CD4-positive, alpha-beta T cell treated with Interleukin-1 beta for 1 hour (primary cell): ENCODE measurements at places on chromosomes 12 and 14.

DNA sequence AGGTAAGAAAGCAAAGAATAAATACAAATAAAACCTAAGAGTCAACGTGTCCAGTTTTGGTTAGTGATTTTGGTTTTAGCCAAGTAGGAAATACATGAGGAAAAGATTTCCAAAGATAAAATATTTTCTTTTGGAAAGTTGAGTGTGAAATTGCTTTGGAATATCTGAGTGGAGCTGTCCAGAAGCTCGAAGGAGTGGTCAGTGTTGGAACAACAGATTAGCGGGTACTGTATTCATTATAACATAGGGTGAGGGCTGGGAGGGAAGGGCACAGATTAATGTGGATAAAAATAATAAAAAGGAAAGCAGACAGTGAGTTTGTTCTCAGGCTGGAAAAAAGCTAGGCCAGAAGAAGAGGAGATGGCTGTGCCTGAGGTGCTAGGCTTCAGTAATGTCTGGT, 101.5 kb upstream of the SLCO1C1 start:
- no peak for DNase-seq

GRCh38 chr14:99670361-99671234, 13.5 kb upstream of the CYP46A1 start:
- no peak for DNase-seq

GRCh38 chr12:11673666-11674461, 24.4 kb downstream of the ETV6 start:
- no peak for DNase-seq

DNA sequence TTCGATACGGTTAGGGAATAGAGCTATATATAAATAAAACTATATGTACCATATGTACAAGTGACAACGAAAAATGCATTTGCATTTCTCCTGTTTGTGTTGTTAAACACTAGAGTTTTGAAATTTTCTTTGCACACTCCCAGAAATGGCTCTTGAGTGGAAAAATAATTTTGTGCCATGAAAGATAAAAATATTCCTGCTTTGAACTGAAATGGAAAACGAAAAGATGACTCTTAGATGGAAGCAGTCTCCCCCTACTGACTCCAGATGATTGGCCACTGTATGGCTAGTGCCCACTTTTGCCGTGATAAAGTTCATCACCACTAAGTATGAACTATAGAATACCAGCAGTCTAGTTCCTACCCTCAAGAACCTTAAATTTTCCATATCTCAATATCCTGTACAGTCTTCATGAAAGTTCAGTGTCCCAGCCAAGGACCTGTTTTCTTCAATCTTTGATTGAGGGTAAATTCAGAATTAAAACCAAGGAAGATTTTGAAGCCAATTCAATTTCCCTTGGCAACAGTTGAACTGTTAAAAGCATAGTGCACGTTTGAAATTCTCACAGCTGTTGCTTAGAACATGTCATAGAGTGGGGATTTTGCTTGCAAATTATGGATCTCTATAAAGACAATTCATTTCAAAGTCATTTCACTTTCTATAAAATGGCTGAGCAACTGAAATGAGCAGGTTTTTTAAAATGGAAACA, 1.6 kb upstream of the PPP2R5E start:
- DNase-seq, result no peak

- no peak for DNase-seq
Measured at GRCh38 chr12:1212526-1212925, 221.5 kb downstream of the ERC1 start.

DNA sequence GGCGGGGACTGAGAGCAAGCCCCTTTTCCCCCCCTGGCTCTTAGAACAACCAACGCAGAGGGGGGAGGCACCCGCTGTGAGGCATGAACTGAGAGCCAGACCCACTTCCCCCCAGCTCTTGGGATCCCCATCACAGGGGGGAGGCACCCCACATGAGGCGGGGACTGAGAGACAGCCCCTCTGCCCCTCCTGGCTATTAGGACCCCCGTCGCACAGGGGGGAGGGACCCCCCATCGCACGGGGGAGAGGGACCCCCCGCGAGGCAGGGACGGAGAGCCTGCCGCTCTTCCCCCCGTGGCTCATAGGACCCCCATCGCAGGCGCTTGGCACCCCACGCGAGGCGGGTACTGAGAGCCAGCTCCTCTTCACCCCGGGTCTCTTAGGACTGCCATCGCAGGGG, 195.8 kb upstream of the PZP start:
- DNase-seq, result no peak

GRCh38 chr12:120183211-120183631, 11.3 kb downstream of the GCN1 start:
- no peak for DNase-seq

DNA sequence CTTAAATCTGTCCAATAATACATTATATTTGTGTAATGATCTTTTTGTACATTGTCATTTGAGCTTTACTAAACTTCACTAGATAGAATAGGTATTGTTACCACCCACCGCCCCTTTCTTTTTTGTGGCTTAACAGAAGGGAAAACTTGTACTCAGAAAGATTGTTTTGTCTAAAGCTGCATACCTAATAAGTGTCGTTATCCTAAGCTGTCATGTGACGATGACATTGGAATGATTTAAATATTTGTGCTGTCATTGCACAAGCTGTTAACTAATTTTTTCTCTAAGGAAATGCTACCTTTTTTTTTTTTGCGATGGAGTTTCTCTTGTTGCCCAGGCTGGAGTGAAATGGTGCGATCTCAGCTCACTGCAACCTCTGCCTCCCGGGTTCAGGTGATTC, 3.6 kb downstream of the DIP2B start:
- DNase-seq, result no peak

- DNase-seq, result no peak
Measured at GRCh38 chr12:78128211-78128610, 297.5 kb downstream of the NAV3 start.

DNA sequence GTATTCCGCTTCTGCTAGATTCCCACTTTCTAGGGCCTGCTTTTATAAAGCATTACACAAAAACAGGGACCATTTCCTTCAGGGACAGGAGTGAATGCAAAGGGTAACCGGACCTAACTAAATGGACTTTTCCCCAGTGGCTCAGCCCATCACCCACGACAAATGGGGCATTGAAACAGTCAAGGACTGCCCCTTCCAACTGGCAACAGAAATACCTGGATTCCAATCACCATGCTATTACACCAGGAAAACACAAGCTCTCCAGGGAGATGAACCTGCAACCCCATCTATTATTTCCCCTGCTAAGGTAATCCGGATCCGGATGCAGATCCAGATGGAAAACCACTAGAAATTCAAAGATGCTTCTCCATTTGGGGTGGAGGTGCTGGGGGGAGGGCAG, 1.0 kb downstream of the MPHOSPH9 start:
- no peak for DNase-seq

GRCh38 chr14:52117111-52117832, 48.4 kb upstream of the NID2 start:
- no peak for DNase-seq

DNA sequence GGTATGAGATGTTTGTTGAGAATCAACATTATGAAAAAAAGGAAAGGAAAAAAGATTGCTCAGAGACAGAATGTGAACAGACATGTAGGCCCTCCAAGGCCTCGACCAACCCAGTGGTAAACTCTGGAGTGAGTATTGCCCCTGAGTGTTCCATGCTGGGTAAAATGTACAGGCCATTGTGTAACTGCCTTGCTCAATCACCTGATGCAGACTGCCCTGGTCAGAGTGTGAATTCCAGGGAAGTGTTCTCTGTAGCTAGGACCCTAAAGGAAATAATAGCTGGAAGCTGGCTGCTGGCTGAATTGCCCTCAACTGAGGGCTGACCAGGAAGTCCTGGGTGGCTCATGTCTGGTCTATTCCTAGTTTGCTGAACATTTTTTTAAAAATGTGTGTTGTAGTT, 1081.4 kb upstream of the LRFN5 start:
- DNase-seq, result no peak
